ENCODE measurements at places on chromosomes 7 and 10.

DNA sequence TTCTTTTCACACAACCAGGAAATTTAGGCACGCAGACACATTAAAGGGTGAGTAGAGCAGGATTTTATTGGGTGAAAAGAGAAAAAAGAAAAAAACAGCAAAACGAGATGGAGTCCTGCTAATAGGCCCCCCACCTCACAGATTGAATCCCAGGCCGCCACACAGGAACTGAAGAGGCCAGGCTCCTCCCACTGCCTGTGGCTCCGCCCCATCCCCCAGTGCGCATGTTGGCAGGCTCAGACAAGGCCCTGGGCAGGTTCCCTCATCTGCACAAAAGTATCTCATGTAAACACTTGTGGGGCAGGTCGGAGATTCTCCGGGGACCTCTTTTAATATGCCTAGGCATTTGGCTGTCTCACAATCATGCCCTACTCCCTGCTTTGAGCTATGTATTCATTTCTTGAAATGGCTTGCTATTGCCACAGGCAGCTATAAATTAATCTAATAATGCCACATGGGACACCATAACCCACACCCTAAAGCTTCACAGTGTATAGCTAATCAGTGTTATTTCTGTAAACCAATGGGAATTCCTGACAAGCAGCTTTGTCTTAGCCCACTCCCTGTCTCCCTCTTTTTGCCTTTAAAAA is 76.2 kb upstream of the KIF5B start:
- no peak overlapping the region for H3K4me3 ChIP-seq
- DNase-seq: no peak
- H3K27ac ChIP-seq: no peak overlapping the region
- H3K4me1 ChIP-seq: peaks cover 3% of the 10 kb centered on the region
- no peaks in the 10 kb centered on the region for H3K36me3 ChIP-seq

GRCh38 chr10:44935966-44936295 is 23.7 kb upstream of the RASSF4 start:
- no peak for DNase-seq
- H3K27ac ChIP-seq: no peak overlapping the region
- H3K4me1 ChIP-seq: peaks cover 13% of the 10 kb centered on the region
- no peaks in the 10 kb centered on the region for H3K27me3 ChIP-seq
- H3K4me3 ChIP-seq: no peak overlapping the region
- H3K36me3 ChIP-seq: no peaks in the 10 kb centered on the region

- peak overlapping the region; percentile 79 for H3K27ac ChIP-seq
- H3K4me3 ChIP-seq: no peak overlapping the region
- H3K27me3 ChIP-seq: no peaks in the 10 kb centered on the region
- H3K36me3 ChIP-seq: no peaks in the 10 kb centered on the region
- DNase-seq: no peak
Observed at GRCh38 chr7:3067606-3068380, 24.1 kb upstream of the CARD11 start.

DNA sequence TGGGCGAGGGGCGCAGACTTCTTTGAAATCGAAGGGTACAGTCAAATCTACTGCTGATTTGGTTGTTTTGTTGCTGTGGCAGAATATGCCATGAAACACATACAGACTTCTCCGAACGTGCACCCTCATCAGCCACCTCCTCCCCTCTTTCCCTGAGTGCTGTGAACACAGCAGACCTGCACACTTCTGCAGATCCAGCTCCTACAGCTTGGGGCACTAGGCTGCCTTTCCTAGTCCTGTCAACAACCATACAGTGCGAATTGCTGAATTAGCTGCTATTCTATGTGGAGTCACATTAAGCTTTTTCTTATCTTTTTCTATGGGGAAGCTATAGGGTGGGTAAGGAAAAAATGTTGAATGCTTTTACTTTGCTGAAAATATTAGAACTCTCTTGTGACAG is 57.5 kb downstream of the COL17A1 start:
- no peak overlapping the region for H3K4me3 ChIP-seq
- no peak for DNase-seq
- H3K27ac ChIP-seq: no peak overlapping the region
- H3K27me3 ChIP-seq: no peaks in the 10 kb centered on the region
- peaks cover 2% of the 10 kb centered on the region for H3K4me1 ChIP-seq
- H3K36me3 ChIP-seq: peaks cover 62% of the 10 kb centered on the region

DNA sequence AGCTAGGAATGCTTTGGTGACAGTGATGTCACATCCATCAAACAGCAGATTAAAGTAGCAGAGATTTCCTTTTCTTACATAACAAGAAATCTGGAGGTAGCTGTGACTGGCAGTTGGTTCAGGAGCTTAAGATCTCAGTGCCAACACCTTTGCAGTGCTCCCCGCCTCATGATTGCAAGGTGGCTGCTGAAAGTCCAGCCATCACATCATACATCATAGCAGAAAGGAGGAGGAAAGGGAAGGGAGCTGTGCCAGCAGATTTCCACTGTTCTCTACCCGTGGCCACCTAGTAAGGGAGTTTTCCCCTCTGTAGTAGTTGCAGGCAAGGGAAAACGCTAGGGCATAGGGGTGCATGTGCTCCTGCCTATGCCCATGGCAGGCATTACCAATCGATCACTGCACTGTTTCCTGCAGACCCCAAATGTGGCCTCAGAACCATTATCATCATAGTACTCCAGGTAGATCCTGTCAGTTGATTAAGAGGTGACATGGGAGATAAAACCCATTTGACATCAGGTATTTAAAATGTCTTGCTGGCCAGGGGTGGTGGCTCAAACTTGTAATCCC is 57.9 kb upstream of the GTF2IRD1 start:
- no peak overlapping the region for H3K4me3 ChIP-seq
- no peaks in the 10 kb centered on the region for H3K4me1 ChIP-seq
- H3K27ac ChIP-seq: no peak overlapping the region
- DNase-seq: no peak

GRCh38 chr7:22481726-22482125 is 18.3 kb downstream of the STEAP1B start:
- H3K4me3 ChIP-seq: no peak overlapping the region
- no peak for DNase-seq
- no peaks in the 10 kb centered on the region for H3K4me1 ChIP-seq
- no peak overlapping the region for H3K27ac ChIP-seq

DNA sequence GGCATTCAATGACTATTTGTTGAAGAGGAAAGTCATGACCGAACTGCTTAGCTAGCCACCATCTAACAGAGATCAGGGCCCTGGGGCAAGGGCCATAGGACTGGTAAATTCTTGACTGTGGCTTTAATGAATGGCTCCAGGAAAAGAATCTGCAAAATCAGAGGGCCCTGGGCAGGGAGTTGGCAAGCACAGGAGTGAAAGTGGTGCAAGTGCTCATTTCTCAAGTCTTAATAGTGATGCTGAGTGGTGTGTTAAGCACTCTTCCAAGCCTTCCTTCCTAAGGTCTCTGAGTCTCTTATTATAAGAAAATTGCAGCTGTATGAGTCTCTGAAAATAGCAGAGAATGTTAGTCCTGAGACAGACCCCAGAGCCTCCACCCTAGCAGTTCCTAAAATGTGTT is 46.3 kb upstream of the EGR2 start:
- DNase-seq: no peak
- H3K27ac ChIP-seq: no peak overlapping the region
- H3K27me3 ChIP-seq: no peaks in the 10 kb centered on the region
- H3K36me3 ChIP-seq: no peaks in the 10 kb centered on the region
- H3K4me3 ChIP-seq: no peak overlapping the region

- H3K4me1 ChIP-seq: no peaks in the 10 kb centered on the region
- H3K27ac ChIP-seq: no peak overlapping the region
- no peaks in the 10 kb centered on the region for H3K27me3 ChIP-seq
- no peak overlapping the region for H3K4me3 ChIP-seq
- H3K36me3 ChIP-seq: no peaks in the 10 kb centered on the region
Observed at GRCh38 chr10:116398224-116398623, 29.4 kb upstream of the PNLIPRP3 start.

GRCh38 chr7:12571691-12572090 is 1.2 kb downstream of the SCIN start:
- no peak overlapping the region for H3K4me3 ChIP-seq
- no peak overlapping the region for H3K27ac ChIP-seq
- peaks cover 5% of the 10 kb centered on the region for H3K27me3 ChIP-seq
- H3K36me3 ChIP-seq: no peaks in the 10 kb centered on the region

DNA sequence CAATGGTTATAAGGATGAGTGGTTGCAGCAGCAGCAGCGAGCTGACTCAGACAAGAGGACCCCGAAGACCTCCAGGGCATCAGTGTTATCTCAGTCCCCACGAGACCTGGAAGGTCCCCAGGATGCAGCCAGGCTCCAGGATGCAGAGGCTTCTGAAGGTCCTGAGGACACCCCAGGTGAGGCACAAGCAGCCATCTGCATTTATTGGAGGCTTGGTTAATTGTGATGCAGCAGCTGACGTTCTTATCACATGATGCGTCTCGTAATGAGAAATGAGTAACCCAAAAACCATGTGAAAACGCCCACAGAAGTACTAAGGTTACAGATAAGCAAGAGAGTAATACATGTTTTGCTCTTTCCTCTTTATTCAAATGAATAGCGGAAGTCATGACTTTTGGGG is 17.4 kb downstream of the C7orf57 start:
- H3K27ac ChIP-seq: no peak overlapping the region
- no peaks in the 10 kb centered on the region for H3K27me3 ChIP-seq
- H3K4me1 ChIP-seq: no peaks in the 10 kb centered on the region
- no peak for DNase-seq

GRCh38 chr7:132349075-132349474 is 227.2 kb downstream of the PLXNA4 start:
- DNase-seq: no peak
- H3K4me1 ChIP-seq: no peaks in the 10 kb centered on the region
- no peak overlapping the region for H3K4me3 ChIP-seq
- H3K36me3 ChIP-seq: no peaks in the 10 kb centered on the region
- peaks cover 25% of the 10 kb centered on the region for H3K27me3 ChIP-seq
- no peak overlapping the region for H3K27ac ChIP-seq
